ENCODE measurements at places on chromosomes 13 and 19. TPM values are rescaled to one million over a fixed set of nuclear protein-coding genes. Genes with fewer than 3 reads are reported as not detected.

DNA sequence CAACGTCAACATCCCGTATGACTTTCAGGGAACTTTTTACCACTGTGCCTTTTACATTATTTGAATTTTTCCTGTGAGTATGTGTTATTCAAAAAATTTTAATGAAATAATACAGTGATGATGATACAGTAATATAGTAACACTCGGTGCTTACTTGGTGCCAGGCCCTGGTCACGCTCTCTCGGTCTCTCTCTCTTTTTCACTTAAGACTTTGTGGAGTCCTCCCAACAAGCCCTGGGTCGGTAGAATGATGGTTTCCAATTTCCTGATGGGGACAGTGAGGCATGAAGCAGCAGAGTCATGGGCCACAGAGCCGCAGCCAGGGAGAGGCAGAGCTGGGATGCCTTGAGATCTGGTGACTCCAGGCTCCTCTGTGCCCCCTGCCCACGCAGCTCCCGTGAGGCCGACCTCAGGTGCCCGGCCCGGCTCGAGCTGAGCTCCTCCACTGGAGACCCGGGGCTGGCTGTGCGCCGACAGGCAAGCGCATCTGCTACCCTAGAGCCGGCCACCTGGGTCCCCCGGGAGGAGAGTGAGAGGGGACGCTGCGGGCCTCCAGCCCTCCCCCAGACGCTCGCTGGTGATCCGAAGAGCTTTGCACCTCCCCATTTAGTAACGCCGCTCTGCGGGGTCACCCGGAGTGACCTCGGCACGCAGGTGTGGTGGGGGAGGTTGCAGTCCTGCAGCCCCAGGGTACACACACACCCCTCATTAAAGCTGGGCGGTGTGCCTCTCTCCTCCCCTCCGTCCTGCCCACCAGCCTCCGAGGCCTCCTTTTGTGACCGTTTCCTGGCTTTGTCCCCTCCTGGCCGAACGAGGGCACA, 4.4 kb upstream of the SBK3 start:
- no peak for DNase-seq

DNA sequence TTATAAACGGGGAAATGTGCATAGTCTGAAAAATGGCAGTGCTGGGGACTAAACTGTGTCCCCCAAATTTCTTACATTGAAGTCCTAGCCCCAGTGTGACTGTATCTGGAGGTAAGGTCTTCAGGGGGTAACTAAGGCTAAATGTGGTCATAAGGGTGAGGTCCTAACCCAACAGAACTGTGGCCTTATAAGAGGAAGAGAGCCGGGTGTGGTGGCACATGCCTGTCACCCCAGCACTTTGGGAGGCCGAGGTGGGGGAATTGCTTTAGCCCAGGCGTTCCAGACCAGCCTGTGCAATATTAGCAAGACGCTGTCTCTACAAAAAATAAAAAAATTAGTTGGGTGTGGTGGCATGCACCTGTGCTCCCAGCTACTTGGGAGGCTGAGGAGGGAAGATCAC, 17.8 kb downstream of the PROZ start:
- peak; percentile 81 for DNase-seq

The SELENOV gene
- not detected for total RNA-seq

The ZNF626 gene
- total RNA-seq = 6.7 TPM

The ADGRL1 gene
- total RNA-seq = 23.9 TPM

DNA sequence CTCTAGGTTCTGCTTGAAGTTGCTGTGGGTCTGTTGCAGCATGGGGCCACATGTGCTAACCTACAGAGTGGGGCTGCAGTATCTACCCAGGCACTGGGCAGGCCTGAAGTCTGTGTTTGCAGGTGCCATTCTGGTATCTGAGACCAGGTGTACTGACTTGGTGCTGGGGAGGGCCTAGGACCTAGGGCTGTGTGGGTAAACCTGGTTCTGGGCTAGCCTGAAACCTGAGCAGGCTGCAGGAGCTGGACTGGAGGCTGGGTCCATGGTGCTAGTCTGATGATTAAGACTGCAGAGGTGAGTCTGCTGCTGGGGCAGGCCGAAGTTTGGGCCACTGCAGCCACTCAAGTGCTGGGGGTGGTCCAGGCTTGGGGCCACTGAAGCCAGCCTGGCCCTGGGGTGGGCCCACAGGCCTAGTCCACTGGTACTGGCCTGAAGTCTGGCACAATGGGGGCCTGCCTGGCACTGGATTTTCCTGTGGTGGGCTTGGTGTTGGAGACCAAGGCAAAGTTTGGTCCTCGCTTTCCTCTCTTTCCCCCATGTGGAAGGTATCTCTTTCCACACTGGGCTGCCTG, 310.6 kb downstream of the NDFIP2 start:
- DNase-seq = no peak

- no peak for DNase-seq
Observed at GRCh38 chr19:2046046-2046907, 4.8 kb downstream of the MKNK2 start.

- DNase-seq = no peak
Observed at GRCh38 chr13:80408270-80408669, 67.3 kb upstream of the SPRY2 start.

DNA sequence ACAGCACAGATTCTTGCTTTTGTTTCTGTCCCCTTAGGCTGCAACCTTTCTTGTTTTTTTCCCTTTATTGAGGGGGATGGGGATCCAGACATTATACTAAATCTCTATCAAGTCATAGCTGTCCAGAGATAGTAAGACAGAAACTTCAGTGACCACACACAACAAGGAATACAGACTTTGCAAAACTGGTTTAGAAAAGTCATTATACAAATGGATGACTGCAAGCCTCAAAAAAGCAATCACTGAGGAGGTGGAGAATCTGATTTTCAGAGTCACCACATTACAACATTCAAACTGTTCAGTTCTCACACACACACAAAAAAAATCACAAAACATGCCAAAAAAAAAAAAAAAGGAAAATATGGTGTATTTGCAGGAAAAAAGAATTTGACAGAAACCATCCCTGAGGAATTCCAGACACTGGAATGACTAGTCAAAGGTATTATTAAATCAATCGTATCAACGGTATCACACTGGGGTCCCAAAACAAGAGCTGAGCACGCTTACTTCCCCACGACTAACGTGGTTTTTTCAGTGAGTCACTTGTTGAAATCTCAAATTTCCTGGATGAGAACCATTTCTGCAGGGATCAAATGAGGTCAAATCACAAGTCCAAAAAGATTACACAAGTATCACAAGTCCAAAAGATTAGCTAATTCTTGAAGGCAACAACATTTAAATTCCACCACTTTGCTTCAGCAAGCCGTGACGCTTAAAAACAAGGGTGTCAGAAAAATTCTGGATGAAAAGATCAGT, 41.2 kb downstream of the USP12 start:
- no peak for DNase-seq

The HS6ST3 gene
- not detected for total RNA-seq

The SIAH3 gene
- 1.3 TPM for total RNA-seq

The ZNF208 gene
- total RNA-seq = 2.9 TPM

The TSPAN16 gene
- total RNA-seq = not detected

The SYMPK gene
- total RNA-seq = 65.0 TPM
